ENCODE measurements at places on chromosomes 7 and 10. TPM values are rescaled to one million over a fixed set of nuclear protein-coding genes. Genes with fewer than 3 reads are reported as not detected.

The GET4 gene
- total RNA-seq, result 44.1 TPM

- no peak for DNase-seq
Measured at GRCh38 chr7:26487780-26488515, 196.3 kb downstream of the SNX10 start.

- DNase-seq, result no peak
Measured at GRCh38 chr7:158958618-158959017, 102.3 kb downstream of the DYNC2I1 start.

The CCDC136 gene
- total RNA-seq, result 14.5 TPM

GRCh38 chr7:108415084-108415483, 41.2 kb downstream of the NRCAM start:
- DNase-seq, result no peak

GRCh38 chr7:138023618-138024342, 21.9 kb upstream of the CREB3L2 start:
- DNase-seq, result no peak

The MMS19 gene
- 87.9 TPM for total RNA-seq

- DNase-seq, result no peak
Measured at GRCh38 chr10:10514797-10515196, 502.9 kb upstream of the CELF2 start.

- DNase-seq, result no peak
Measured at GRCh38 chr10:112390125-112390703, 16.3 kb downstream of the ACSL5 start.

The GRM3 gene
- not detected for total RNA-seq

The FAM131B gene
- 2.9 TPM for total RNA-seq

DNA sequence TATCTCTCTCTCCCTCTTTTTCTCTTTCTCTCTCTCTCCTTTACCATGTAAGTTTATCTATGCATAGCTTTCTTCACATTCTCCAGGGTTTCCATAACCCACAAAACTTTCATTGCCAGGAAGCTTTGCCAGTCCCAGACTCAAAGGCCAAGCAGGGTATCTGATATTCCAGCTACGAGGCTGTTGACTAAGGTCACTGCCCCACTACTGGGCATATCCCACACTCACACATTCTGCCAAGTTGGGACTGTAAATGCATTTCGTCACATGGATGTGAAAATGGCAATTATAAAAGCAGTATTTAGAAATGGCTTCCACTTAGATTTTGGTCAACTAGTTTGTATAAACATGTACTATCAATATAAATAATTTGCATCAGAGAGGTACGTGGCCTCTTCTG, 43.3 kb upstream of the SEPTIN7 start:
- no peak for DNase-seq

The MYO3A gene
- not detected for total RNA-seq

The ETV1 gene
- 0.45 TPM for total RNA-seq

All from activated naive CD8-positive, alpha-beta T cell treated with anti-CD3 and anti-CD28 coated beads, Interleukin-2, amount 10 ng/mL, durations not matched to agents 7 days and 5 days (primary cell).